ENCODE measurements at places on chromosomes 2 and 18. TPM values are rescaled to one million over a fixed set of nuclear protein-coding genes. Genes with fewer than 3 reads are reported as not detected.

GRCh38 chr2:1527153-1527992, 114.1 kb downstream of the TPO start:
- no peak for DNase-seq

GRCh38 chr2:194332799-194333490, 1324.1 kb upstream of the SLC39A10 start:
- no peak for DNase-seq

The NABP1 gene
- 40.0 TPM for total RNA-seq

The FBXO15 gene
- total RNA-seq = 0.91 TPM

The OTOS gene
- total RNA-seq = not detected

The MDH1B gene
- total RNA-seq = 0.55 TPM

DNA sequence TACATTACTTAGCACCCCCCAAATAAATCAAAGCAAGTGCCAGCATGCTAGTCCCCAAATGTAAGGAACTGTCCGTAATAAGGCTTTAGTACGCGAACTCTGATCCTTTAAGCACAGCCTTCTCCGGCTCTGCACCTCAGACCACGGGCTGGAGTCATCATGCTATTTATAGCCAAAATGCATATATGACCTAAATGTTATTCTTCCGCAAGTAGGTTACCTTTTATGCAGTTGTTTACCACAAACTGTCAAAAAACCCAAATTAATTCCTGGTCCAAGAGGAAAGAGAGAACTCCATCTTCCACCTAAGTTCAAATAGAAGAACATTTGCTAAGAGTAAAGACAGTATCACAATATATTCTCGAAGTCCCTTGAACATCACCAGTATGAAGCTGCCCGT, 42.7 kb downstream of the ZNF516 start:
- no peak for DNase-seq

DNA sequence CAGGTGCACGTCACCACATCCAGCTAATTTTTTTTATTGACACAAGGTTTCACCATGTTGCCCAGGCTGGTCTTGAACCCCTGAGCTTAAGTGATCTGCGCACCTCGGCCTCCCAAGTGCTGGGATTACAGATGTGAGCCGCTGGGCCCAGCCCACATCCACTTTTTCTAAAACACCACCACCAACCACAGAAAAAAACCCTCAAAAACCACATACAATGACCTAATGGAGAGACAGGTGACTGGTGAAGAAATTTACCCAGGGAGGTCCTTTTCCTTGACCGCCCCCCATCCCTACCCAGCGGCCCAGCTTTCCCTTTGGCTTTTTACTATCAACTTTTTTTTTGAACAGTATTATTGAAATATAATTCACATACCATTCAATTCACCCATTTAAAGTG, 47.9 kb downstream of the CACNB4 start:
- no peak for DNase-seq

The PTPRN gene
- total RNA-seq = 1.6 TPM

The CPLX4 gene
- not detected for total RNA-seq

- no peak for DNase-seq
Measured at GRCh38 chr2:171531291-171531690, 9.0 kb downstream of the CYBRD1 start.

The GIGYF2 gene
- 64.7 TPM for total RNA-seq

DNA sequence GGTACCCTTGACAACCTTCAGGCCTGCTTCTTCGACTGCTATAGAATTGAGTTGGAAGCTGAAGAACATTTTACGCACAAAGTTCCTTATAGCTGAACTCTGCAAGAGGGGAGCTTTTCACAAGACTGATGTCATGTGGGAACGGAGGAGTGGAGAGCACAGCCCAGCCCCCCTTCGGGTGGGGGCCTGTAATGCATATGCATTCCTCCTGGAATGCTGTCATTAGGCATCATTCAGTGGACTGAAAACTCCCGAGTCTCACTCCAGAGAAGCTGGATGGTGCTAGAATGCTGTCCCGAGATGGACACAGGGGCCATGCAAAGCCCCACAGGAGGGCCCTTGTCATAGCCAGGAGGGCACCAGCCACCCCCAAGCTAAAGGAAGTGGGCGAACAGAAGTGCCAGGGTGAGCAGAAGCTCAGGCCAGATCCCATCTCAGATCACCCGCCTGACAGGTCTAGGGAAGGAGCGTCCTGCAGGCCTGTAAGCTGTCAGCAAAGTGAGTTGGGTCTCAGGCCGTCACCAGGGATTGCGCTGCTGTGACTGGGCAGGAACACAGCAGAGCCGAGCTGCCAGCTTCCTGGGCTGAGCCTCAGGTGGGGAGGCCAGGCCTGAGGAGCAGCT, 43.8 kb upstream of the RBM44 start:
- no peak for DNase-seq

The SERPINB10 gene
- not detected for total RNA-seq

The ALPI gene
- not detected for total RNA-seq

- DNase-seq = no peak
Measured at GRCh38 chr2:65999796-66000195, 435.1 kb upstream of the MEIS1 start.

- no peak for DNase-seq
Measured at GRCh38 chr18:25141399-25141798, 210.6 kb downstream of the ZNF521 start.

- no peak for DNase-seq
Measured at GRCh38 chr18:12401881-12402280, 5.8 kb upstream of the PRELID3A start.

- no peak for DNase-seq
Measured at GRCh38 chr2:161170958-161171932, 11.0 kb downstream of the TANK start.

The CHRND gene
- total RNA-seq = not detected

GRCh38 chr18:78975292-78975691, 4.3 kb upstream of the SALL3 start:
- DNase-seq = no peak

The VIT gene
- not detected for total RNA-seq

The FAM237A gene
- not detected for total RNA-seq

DNA sequence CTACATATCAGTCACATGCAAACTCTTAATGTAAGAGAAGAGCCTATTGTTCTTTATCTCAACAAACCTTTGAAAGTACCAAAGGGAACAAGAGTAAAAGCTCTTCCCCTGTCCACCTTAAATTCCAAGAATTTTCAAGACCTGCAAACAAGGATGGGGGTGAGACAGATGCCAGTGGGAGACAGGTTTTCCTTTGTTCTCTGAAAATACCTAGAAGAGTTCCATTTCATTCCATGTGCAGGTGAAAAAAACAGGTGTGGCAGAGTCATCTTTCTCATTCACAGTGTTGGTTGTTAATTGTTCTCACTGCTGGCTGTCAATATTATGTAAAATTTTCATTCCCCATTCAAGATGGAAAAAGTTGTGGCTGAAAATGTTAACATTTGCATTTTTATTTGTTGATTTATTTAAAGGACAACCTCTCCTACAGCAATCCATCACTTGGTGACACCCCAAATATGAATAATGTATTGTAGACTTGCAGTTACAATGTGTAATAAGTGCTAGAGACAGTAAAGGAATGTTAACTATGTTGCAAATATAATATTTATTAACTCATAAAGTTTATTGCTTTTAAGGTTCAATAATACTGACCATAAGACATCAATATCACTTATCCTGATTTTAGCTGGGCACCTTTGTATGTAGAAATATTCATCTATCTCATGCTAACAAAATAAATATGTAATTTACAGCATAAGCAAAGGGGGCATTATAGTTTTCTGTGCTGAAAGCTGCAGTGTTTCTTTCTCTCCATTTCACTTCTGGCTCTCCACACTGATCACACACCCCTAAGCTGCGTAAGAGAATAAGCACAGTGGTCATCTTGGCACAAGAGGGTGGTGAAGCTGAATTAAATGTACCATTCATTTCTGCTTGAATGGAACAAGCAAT, 347.0 kb downstream of the KIAA1328 start:
- no peak for DNase-seq

The ACOXL gene
- 1.4 TPM for total RNA-seq

- no peak for DNase-seq
Measured at GRCh38 chr2:3703757-3704355, 481 bp downstream of the DCDC2C start.

- DNase-seq = no peak
Measured at GRCh38 chr18:63316612-63317555, 2.7 kb downstream of the BCL2 start.

The EVX2 gene
- not detected for total RNA-seq

- no peak for DNase-seq
Measured at GRCh38 chr2:214578442-214578841, 167.6 kb downstream of the VWC2L start.

DNA sequence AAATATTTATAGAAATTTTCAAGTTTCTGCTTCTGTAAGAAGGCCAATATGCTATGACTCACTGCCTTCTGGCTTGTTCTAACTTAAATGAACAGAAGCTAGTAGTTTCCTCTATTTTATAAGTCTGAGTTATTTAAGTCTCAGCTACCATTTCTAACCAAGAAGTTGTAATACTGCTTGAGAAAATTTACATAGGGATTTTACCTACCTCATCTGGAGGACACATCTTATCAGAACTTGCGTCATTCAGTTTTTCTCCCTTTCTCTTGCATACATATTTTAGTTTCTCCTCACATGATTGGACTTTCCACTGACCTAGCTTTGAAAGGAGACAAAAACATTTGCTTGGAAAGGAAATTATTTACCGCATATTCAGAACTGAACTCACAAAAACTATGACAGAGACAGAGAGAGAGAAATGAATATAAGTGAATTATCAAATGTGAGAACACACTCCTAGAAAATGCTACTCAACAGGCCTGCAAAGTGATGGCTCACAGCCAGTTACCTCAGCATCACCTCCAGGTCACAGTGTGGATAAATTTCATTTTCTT, 81.1 kb upstream of the CD302 start:
- DNase-seq = no peak

DNA sequence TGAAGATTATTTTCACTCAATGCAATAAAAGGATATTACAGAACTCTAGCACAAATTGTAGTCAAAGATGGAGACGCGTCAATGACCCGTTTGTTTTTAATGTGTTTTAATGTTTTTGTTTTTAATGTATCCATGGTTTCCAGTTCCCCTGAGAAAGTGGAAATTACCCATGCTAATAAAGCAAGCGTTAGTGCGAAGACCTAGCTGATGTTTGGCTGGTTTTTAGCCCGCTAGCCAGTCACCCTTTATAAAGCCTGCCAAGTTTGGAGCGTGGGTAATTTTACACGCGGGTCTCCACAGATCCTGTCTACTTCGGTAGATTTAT, 430 bp upstream of the CHMP1B start:
- no peak for DNase-seq

- DNase-seq = no peak
Measured at GRCh38 chr2:151638191-151638933, 95.9 kb downstream of the NEB start.
